Thymus (tissue), 14 donors: ENCODE measurements at places on chromosomes 5 and 9. TPM values are rescaled to one million over a fixed set of nuclear protein-coding genes. Genes with fewer than 3 reads are reported as not detected.

Gene BARHL1
- polyA plus RNA-seq = 0.11 TPM

Gene GMCL2
- polyA plus RNA-seq = under 0.01 TPM

Gene C5orf58
- polyA plus RNA-seq = 0.48 TPM

Gene PHF24
- 0.37 TPM for polyA plus RNA-seq

Gene GABRA1
- 0.66 TPM for polyA plus RNA-seq

Gene ZDHHC11B
- 2.2 TPM for polyA plus RNA-seq

Gene CCDC187
- 0.23 TPM for polyA plus RNA-seq

Gene HTR4
- polyA plus RNA-seq = 0.05 TPM

Gene CMYA5
- polyA plus RNA-seq = 7.2 TPM

Gene SLC22A4
- polyA plus RNA-seq = 3.0 TPM

Gene SEMA6A
- 3.6 TPM for polyA plus RNA-seq

Gene ZMAT2
- 75.1 TPM for polyA plus RNA-seq

Gene PCDHGB1
- polyA plus RNA-seq = 0.11 TPM

Gene ATOSB
- 16.1 TPM for polyA plus RNA-seq

Gene SMARCA2
- 79.4 TPM for polyA plus RNA-seq

Gene MOCS2
- polyA plus RNA-seq = 55.7 TPM

Gene DBH
- polyA plus RNA-seq = 0.25 TPM

Gene PAM
- 76.3 TPM for polyA plus RNA-seq

Gene ARRDC3
- 55.7 TPM for polyA plus RNA-seq

Gene TRIM36
- polyA plus RNA-seq = 2.0 TPM

Gene CNOT6
- 14.2 TPM for polyA plus RNA-seq

Gene ZNF883
- polyA plus RNA-seq = 1.6 TPM

Gene BTNL9
- 45.2 TPM for polyA plus RNA-seq

Gene ADRA1B
- 0.18 TPM for polyA plus RNA-seq

Gene DNAJC25
- polyA plus RNA-seq = 8.8 TPM

Gene LCN15
- 0.43 TPM for polyA plus RNA-seq

Gene INSL6
- polyA plus RNA-seq = not detected

Gene SLC36A2
- polyA plus RNA-seq = 0.02 TPM

Gene GBGT1
- polyA plus RNA-seq = 5.3 TPM

Gene BTNL8
- 0.46 TPM for polyA plus RNA-seq

Gene MCC
- polyA plus RNA-seq = 5.1 TPM

Gene ARHGEF37
- 2.5 TPM for polyA plus RNA-seq

Gene NXNL2
- polyA plus RNA-seq = 0.34 TPM

Gene BAAT
- 0.11 TPM for polyA plus RNA-seq

Gene PRLR
- polyA plus RNA-seq = 0.75 TPM

Gene SPINK6
- 9.9 TPM for polyA plus RNA-seq

Gene ACTBL2
- polyA plus RNA-seq = 0.07 TPM

Gene MARCHF11
- polyA plus RNA-seq = 0.07 TPM

Gene IRX1
- polyA plus RNA-seq = 0.07 TPM

Gene PCDHGA5
- 0.18 TPM for polyA plus RNA-seq

Gene LVRN
- 0.32 TPM for polyA plus RNA-seq

Gene CDX1
- 1.3 TPM for polyA plus RNA-seq

Gene IDNK
- polyA plus RNA-seq = 35.0 TPM

Gene CCIN
- 0.05 TPM for polyA plus RNA-seq

Gene CDKN2B
- 7.3 TPM for polyA plus RNA-seq

Gene LCN2
- polyA plus RNA-seq = 31.9 TPM

Gene BTNL3
- polyA plus RNA-seq = 0.14 TPM

Gene APBB3
- 51.2 TPM for polyA plus RNA-seq

Gene OMD
- polyA plus RNA-seq = 1.3 TPM

Gene FGD3
- polyA plus RNA-seq = 48.9 TPM

Gene AGPAT2
- 28.8 TPM for polyA plus RNA-seq
